ENCODE measurements at places on chromosomes 6 and 20. TPM values are rescaled to one million over a fixed set of nuclear protein-coding genes. Genes with fewer than 3 reads are reported as not detected.
A peak's percentile ranks its signal among the peaks of the same experiment; 100 is the strongest.

DNA sequence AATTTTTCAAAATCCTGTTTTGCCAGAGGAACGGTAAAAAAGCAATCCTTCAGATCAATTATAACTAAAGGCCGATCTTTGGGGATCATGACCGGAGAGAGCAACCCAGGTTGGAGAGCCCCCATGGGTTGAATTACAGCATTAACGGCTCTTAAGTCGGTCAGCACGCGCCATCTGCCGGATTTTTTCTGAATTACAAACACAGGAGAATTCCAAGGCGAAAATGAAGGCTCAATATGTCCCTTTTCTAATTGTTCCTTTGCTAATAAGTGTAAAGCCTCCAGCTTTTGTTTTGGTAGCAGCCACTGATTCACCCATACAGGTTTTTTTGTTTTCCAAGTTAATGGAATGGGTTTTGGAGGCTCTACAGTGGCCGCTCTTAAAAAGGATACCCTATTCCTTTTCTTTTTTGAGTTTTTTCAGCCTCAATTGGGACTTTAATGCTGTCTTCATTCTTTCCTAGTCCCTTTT, 16.9 kb upstream of the PTCRA start:
- DNase-seq: peak; percentile 62

GRCh38 chr6:101961357-101961756, 567.8 kb downstream of the GRIK2 start:
- DNase-seq: no peak

DNA sequence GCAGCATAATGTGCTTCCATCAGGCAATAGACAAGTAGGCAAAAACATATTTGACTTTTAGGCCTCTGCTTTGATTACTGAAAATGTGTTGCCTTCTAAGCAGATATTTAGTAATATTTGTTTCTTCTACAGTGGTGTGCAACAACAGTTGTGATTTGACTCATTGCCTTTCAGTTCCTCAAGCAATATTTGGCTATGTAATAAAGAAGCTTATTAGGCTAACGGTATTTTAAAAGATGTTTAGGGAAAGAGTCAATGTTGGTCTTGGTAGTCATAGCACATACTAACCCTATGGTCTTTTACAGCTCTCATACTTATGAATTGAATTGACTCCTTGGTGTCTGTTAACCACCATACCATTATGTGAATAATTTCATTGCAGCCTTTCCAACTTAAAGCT, 124.1 kb downstream of the GRIK2 start:
- DNase-seq: no peak

The CNR1 gene
- 26.2 TPM for total RNA-seq

- DNase-seq: peak; percentile 66
Measured at GRCh38 chr6:31660381-31661261, at the start of gene C6orf47. TSS of gene C6orf47 (minus strand) at chr6:31660778. CDS start at chr6:31659947, 831 bp downstream.

GRCh38 chr20:50634191-50634590, 57.2 kb downstream of the RIPOR3 start:
- no peak for DNase-seq

DNA sequence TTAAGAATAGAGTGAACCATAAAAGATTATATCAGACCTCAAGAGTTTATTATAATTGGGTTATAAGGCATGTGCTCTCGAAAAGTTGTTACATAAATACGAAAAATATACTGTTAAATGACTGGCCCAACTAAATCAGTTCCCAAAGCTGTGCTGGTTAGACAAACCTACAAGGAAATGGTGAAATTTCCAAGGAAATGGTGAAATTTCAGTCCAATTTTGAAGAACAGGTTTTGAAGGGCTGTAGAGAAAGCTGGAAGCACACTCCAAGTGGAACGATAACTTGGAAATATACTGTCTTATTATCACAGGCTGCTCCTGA, 400 bp upstream of the TRMT11 start:
- no peak for DNase-seq

- DNase-seq: no peak
Measured at GRCh38 chr6:106829451-106829850, 145.1 kb downstream of the CD24 start.

GRCh38 chr20:56630506-56631317, 1.6 kb downstream of the TFAP2C start:
- no peak for DNase-seq

The DPPA5 gene
- total RNA-seq: not detected

DNA sequence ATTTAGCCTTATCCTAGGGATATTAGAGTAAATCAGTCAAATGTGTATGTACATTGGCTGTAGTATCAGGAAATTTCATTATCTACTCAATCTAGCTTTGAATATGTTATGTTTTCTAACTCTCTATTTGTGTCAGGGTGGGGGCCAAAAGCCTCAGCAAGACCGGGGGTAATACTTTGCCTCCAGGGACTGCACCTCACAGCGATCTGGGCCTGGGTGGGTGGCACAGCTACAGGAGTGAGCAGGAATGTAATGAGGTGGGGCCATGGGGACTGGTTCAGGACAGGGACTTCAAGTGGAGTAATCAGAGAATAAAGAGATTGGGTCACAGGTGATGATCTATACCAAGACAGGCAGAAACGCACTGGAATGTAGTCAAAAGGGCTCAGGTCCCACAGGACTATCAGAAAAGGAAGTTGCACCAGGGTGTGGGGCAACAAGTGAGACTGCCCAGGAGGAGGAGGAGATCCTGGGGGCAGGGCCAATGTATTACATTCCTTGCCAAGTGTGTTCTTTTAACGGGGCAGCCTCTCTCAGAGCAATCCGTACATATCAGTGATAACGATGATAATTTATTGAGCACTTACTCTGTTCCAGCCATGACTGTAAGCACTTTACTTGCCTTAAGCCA, 54.0 kb downstream of the PIGU start:
- no peak for DNase-seq

DNA sequence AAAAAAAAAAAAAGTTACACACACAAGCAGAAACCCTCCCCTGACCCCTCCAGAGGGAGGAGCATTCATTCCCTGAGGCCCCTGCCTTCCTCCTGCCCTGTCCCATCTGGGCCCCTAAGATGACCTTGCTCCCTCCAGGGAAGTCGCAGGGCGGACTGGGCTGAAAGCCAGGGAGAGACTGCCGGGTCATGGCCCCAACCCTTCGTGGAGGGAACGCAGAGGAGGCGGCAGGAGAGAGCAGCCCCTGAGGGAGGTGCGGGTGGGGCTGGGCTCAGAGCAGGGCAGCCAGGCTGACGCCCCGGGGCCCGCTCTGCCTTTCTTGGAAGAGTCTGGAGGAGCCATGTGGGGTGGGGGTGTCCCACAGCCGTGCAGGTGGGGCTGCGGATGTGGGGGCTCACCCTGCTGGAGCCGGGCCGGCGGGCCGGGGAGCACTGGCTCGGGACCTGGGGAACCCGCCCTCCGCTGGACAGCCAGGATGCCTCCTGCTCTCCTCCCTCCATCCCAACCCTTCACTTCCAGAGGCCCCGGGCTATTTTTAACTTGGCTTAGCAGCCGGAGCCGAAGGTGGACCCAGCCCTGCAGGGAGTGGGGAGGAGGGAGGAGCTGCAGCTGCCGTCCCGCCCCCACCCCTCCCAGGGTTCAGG, 15.0 kb upstream of the ABHD16B start:
- no peak for DNase-seq

Data from progenitor cell of endocrine pancreas (in vitro differentiated cells).